Tibial artery (tissue), 4 donors: ENCODE measurements at places on chromosomes 13 and 19.

- DNase-seq: no peak
These were observed 48.0 kb upstream of the TPP2 start for GRCh38 chr13:102548811-102549210.

- no peak for DNase-seq
These were observed 116.3 kb downstream of the FOXO1 start for GRCh38 chr13:40550130-40550529.

DNA sequence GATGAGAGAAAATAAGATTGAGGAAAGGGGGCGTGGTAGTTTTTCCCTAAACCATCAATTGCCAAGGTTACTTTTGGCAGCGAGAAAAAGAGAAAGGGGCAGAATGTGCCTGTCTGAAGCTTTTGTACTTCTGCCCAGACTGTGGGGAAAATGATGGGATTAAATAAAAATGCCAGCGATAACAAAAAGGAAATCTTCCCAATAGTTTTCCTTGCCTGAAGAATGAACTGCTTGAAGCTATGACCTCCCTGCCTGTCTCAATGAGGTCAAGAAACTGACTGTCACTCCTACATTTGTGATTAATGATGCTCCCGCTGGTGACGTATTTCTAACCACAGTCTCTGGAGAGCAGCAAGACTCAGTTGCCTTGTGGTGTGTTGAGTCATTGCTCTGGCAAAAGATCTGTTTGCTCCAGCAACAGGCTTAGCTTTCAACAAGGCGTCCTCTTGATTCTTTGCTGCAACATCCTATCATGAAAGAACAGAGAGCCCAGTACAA lies 1051.5 kb downstream of the DIAPH3 start:
- no peak for DNase-seq

DNA sequence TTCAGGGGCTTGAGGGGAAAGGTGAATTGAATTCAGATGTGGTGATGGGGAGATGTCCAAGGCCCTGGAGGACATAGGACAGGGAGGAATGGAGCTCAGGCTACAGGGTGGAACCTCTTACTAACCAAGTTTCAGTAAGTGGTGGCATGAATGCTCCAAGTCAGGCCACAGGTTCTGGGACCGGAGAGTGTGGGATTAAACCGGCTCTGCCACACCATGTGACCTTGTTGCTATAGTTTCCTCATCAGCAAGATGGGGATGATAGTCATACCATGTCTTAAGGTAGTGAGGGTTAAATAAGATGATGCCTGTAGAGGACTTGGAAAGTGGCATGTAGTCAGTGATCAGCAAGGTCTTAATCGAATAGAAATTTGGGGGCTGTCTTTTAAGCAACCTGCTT lies 16.3 kb downstream of the GPR183 start:
- no peak for DNase-seq

DNA sequence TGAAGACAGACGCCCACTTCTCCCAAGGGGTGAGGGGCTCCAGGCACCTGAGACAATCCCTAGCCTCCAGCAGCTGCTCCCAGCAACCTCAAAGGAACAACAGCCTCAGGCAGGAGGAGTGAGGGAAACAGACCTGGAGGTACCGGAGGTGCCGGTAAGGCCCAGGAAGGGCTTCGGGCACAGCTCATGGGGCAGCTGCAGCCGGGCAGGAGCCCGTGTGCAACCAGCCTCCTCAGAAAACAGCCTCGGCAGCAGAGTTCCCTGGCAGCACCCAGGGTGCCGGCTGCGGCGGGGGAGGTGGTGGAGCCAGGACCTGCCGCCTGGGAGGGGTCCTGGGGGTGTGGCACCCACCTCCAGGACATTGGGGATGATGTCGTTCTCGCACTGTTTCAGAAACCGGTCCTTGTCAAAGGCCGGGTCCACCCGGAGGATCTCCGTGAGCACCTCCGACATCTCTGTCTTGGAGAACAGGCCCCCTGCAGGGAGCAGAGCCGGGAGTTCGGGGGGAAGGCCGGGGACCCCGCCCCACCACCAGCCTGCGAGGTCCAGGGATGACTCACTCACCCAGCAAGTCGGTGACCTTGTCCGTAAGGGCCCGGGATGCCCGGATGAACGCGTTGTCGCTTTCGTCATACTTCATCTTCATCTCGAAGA lies 6.5 kb upstream of the CTXN1 start:
- no peak for DNase-seq
